ENCODE measurements at places on chromosomes 3 and 15.

- DNase-seq: no peak
Measured at GRCh38 chr3:32734756-32735155, 49.8 kb downstream of the CNOT10 start.

GRCh38 chr3:4531478-4532025, 38.4 kb downstream of the ITPR1 start:
- no peak for DNase-seq

- DNase-seq: no peak
Measured at GRCh38 chr3:80086426-80086825, 318.6 kb upstream of the ROBO1 start.

GRCh38 chr3:8542190-8543135, 40.8 kb downstream of the LMCD1 start:
- DNase-seq: no peak

DNA sequence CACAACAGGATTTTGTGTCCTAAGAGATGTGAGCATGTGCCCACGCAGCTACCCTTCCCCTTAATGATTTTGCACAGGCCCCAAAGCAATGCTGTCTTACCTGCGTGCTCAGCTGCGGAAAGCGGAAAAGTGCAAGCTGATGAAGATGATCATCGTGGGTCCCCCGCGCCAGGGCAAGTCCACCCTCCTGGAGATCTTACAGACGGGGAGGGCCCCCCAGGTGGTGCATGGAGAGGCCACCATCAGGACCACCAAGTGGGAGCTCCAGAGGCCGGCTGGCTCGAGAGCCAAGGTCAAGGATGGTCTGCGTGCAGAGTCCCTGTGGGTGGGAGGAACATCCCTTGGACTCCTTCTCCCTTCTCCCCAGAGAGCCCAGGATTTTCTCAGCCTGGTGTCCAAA, 103.1 kb downstream of the LRRK1 start:
- no peak for DNase-seq

DNA sequence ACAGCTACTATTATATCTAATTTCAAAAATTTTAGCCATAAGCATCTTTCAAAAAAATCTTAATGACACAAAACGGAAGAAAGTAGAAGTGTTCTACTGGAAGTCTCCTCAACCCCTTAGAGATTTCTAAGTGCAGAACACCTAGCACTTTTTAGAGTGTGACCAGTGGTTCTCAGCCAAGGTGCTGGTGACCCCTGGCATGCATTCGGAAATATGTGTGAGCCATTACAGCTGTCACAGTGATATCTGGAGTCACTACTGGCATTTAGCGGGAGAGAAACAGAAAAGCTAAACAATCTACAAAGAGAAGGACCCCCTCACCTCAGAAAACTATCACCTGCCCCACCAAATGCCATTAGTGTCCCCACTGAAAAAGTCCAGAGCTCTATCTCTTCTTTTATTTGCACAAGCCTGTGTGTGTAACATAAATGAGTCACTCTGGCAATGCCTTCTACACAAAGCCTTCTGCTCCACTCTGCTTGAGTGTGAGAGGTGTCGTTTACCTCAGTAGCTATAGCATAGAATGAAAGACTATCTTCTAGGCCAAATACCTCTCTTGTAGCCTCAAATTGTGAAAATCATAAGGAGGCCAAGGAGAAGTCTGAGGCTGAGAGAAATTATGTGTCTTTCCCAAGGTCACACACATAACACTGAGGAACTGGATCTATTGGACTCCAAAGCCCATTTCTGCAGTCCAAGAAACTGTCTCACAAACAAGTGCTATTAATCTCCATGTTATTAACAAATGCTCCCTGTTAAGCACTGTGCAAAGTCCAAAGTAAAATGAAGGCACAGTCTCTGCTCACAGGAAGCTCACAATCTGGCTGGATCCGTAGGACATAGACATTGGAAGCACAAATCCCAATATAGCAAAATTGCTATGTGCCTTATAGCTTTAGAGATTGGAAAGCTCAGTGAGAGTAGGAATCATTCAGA, 28.5 kb upstream of the KCNMB2 start:
- DNase-seq: peak; percentile 48

DNA sequence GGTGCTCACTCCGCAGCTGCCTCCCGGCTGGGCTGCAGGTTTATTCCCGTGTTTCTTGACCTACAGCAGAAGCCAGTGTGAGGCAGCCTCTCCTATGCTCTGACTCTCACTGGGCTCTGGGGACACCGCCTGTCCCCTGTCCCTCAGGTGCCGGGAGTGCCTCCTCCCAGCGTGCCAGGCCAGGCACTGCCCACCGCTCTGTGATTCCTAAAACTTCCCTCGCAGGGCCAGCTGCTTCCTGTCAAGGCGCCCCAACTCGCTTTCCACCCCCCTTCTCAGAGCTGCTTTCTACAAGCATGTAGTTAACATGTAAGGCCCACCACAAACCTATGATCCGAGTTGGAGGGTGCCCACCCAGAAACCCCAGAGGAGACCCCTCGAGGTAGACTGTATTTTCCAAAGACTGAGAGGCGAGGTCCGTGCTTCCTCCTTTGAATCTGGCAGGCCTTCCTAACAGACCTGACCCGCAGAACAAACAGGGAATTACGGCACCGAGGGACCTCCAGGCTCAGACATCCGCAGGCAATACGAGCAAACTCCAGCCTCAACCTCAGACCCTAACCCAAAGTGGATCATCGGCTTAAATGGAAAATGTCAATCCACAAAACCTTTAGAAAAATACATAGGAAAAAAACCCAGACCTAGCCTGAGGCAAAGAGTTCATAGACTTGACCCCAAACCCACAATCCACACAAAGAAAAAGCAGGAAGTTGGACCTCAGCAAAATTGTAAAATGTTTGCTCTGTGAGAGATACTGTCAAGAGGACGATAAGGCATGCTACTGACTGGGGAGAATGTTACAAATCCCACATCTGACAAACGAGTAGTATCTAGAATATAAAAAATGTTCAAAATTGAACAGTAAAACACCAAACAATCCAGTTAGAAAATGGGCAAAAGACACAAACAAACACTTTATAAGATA, 121.3 kb upstream of the IQSEC1 start:
- DNase-seq: no peak

- no peak for DNase-seq
Measured at GRCh38 chr15:77710637-77711036, 77.9 kb upstream of the LINGO1 start.

- no peak for DNase-seq
Measured at GRCh38 chr3:40079847-40080240, 229.7 kb upstream of the EIF1B start.

- DNase-seq: no peak
Measured at GRCh38 chr3:46609212-46609721, 3.1 kb upstream of the FAM240A start.

DNA sequence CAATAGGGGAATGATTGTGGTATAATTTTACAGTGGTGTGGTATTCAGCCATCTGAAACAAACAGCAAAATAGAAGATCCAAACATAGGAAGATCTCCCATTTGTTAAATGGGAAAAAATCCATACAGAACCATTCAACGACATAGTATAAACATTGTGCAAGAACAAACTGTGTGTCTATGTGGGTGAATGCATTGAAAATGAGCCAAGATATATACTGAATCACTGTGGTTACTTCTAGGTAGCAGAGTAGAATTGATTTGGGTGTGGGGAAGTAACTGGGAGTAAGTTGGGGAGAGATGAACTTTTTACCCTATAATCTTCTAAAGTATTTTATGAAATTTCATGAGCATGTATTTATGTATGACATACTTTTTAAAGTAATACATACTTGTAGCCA, 123.1 kb upstream of the UMPS start:
- no peak for DNase-seq

GRCh38 chr3:160677459-160677881, 510 bp downstream of the ARL14 start:
- DNase-seq: no peak

- DNase-seq: no peak
Measured at GRCh38 chr3:33355611-33356010, 78.4 kb downstream of the FBXL2 start.

DNA sequence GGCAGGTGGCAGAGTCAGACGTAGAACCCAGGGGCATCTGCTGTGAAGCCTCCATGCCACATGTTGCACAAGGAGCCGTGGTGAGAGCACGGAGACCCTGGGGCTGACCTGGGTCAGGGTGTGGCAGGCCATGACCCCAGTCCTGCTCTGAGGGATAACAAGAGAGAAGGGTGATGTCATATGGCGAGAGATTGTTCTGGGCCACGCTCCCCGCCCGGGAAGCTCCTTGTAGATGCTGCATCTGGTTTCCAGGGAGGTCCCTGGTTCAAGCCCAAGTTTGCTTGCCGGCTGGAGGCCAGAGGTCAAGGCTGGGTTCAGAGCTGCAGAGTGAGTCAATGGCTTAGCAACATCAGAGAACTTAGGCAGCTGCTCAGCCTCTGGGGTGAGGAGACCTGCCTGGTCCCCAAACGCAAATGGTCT, 17.3 kb downstream of the FGD5 start:
- DNase-seq: peak; percentile 88

DNA sequence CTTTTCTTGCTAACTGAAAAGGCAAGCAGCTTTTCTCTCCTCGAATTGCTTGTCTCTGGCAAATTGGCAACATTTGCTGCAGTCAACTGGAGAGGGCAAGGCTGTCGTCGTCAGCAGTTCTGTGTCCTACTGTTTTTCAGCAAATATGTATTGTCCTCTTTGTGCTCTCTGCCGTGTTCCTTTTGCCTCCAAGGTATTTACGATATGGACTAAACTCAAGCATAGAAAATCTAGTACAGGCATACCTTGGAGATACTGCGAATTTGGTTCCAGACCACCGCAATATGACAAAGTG, 558 bp upstream of the SLC30A4 start:
- DNase-seq: no peak

DNA sequence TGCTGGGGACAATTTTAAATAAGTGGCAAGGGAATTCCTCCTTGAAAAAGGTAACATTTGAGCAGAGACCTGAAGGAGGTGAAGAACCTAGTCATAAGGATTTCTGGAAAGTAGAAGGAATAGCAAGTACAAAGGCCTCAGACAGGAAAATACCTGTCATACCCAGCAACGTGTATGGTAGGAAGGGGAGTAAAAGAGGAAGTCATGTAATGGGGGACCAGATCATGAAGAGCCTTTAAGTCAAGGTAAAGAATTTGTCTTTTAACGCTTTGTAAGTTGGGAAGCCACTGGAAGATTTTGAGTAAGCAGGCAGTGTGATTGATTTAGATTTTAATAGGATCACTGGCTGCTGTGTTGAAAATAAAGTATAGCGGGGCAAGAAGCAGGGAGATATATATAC, 43.4 kb upstream of the FAH start:
- DNase-seq: no peak

DNA sequence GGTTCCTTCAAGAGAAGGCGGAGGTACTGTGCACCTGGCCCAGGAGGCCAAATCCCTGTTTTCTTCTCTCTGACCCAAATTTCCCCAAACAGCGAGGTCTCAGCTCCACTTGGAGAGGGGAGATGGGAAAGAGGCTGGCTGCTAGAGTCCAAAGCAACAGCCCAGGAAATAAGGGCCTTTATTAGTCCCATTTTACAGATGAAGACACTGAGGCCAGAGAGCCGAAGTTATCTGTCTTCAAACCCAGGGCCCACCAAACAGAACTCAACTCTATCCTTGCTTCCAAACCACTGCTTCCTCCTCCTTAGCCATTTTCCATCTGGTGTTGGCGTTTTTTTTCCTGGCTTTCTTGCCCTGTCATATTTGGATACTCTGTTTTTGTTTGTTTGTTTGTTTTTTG, 22.0 kb upstream of the FLNB start:
- no peak for DNase-seq

GRCh38 chr3:153260681-153261080, 98.7 kb downstream of the RAP2B start:
- no peak for DNase-seq

- no peak for DNase-seq
Measured at GRCh38 chr15:62902821-62903220, 139.7 kb upstream of the TPM1 start.

DNA sequence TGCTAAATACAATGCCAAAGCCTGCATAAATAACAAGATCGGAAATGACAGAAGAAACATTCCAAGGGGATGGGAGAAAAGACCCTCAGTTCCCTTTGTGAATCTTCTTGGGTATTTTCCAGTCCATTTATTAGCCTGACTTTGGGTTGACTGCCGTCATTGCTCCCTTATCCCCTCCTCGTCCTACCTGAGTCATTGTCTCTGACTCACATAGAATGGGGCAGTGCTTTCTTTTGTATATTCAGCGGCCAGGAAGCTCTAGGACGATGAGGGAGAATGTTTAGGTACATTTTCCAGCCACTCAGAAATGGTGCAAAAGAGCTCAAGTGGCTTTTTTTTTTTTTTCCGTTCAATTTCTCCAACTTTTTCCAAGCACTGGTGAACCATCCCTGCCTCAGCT, 71.6 kb downstream of the KAT2B start:
- DNase-seq: no peak

DNA sequence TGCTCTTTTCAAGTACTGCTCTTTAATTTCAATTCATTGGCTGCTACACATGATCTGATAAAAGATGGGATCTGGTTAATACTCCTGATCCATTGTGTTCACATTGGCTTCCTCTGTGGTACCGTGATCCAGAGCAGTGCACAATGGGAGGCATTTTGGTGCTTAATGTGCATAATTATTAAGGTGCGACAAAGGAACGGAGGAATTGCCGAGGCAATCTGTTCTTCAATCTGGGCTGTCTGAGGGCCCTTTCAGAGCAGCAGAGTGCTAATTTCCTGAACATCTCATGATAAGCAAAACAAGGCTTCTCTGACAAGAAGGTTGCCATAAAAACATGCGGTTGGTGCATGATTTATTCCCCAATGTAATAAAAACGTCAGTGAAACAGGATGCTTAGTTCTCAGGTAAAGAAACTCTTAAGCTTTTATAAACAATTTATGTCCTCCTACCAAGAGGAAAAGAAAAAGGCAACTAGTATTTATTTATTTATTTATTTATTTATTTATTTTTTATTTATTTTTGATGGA, 64.0 kb upstream of the EPHA3 start:
- no peak for DNase-seq

GRCh38 chr3:164155400-164155799, 922.9 kb downstream of the SI start:
- DNase-seq: no peak

DNA sequence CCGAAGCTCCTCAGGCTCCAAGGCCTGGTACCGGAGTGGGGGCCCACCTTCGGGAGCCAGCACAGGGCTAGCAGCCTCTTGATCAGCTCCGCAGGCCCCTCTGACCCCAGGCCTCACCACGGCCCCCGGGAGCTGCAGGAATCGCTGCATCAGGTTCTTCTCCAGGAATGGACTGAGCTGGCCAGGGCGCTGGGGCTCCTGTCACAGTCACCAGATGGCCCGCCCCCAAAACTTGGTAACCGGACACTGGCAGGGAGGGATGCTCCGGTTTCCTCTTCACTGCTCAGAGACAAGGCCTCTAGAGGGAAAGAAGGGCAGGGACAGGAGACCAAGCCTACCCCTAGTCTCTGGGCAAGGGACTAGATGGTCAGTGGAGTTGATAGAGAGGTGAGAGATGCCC, 9.9 kb downstream of the AP3B2 start:
- DNase-seq: no peak

DNA sequence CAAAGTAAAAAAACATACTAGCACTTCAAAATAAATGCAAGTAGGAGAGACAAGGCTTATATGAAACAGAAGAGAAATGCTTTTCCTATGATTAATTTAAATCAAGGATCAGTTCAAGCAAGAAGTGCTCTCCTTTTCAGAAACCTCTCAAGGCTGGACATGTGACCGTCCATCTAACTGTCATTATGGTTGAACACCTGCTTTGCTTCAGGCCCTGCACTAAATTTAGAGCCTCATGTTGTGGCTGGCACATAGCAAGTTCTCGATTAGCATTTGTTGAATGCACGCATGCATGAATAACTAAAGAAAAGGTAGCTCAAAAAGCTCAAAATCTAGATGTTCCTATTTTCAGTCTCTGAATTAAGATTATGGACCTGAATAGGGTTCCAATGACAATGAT, 82.0 kb downstream of the SV2B start:
- DNase-seq: no peak

GRCh38 chr15:47405365-47406162, 311.7 kb upstream of the SEMA6D start:
- DNase-seq: no peak
